ENCODE measurements at places on chromosomes 11 and 22. TPM values are rescaled to one million over a fixed set of nuclear protein-coding genes. Genes with fewer than 3 reads are reported as not detected.

- no peak for DNase-seq
Observed at GRCh38 chr11:109405671-109406070, 16.3 kb upstream of the C11orf87 start.

DNA sequence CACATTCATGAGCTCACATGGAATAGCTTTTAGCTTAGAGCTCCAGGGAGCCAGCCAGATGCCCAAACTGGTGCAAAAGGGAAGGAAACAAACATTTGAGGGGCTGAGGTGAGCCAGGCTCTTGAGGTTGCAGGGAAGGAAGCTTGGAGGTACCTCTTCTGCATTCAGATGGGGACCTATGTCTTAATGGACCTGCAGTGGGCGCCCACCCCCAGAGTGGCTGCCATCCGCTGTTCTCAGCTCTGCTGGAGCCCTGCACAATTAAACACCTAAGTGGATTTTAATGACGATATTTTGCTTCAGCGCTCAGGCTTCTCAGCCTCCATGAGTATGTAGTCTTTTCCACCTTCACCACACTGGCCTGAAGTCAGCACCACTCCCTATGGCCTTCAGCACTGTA is 100.8 kb downstream of the LDLRAD3 start:
- no peak for DNase-seq

- no peak for DNase-seq
Observed at GRCh38 chr11:96288915-96289314, 54.1 kb downstream of the MAML2 start.

Gene CHST1
- total RNA-seq: not detected

Gene TRIM49
- total RNA-seq: not detected

Gene CATSPERZ
- not detected for total RNA-seq

DNA sequence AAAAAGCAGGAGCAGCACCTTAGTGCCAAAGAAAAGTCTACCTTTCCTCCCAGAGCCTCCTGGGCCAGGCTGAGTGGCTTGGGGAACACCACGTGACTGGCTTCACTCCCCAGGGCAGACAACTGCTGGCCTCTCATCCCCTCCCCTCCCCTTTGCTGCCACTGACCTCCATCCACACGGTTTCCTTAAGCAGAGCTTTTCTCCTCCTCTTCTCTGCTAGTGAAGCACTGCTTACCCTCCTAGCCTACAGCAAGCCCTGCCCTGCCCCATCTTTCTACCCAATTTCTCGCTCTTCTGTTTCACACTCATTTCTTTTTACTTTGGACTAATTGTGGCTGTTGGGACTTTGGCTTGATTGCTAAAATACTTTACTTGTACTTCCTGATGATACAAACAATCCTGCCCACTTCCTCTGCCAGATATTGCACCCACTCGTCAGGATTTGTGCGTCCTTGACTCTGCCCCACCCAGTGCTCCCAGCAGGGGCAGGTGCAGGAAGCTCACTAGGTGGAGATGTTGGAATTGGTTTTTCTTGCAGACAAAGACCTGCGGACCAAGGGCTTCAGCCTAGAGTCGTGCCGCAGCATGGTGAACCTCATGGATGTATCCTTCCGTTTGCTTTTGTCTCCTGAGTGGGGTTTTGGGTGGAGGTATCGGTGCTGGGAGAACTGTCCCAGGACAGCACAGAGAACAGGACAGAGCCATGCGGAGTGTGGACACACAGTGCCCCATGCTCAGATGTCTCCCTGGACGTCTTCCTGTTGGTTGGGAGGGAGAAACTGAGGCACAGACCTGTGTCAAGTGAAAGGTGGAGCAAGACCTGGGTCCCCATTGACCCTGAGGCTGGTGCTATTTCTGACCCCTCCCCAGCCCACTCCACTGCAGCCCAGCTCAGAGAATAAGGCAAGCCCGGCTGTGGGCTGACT is 27.3 kb downstream of the CAPN1 start:
- DNase-seq: no peak

GRCh38 chr22:29780748-29781676 is 13.8 kb downstream of the UQCR10 start:
- DNase-seq: peak; percentile 93

Gene PC
- total RNA-seq: 5.4 TPM

Gene TSPO
- total RNA-seq: 827 TPM

- DNase-seq: no peak
Observed at GRCh38 chr11:112554586-112554985, 293.9 kb upstream of the PLET1 start.

DNA sequence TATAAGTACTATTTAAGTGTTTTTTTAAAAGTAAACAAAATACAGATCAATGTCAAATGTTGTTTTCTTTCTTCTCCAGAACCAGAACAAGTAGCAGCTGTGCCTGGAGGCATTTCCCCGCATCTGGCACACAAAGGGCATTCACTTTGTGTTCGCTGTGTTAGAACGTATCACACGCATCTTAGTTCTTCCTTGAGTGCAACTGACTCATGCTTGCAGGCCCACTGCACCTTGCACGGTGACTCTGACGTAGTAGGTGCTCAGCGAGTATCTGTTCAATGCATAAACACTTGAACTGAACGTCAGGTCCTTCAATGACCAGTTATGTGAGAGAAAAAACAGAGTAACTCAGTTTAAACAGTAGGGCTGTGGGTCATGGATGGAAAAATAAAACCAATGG is 3.5 kb downstream of the IFT27 start:
- DNase-seq: no peak

DNA sequence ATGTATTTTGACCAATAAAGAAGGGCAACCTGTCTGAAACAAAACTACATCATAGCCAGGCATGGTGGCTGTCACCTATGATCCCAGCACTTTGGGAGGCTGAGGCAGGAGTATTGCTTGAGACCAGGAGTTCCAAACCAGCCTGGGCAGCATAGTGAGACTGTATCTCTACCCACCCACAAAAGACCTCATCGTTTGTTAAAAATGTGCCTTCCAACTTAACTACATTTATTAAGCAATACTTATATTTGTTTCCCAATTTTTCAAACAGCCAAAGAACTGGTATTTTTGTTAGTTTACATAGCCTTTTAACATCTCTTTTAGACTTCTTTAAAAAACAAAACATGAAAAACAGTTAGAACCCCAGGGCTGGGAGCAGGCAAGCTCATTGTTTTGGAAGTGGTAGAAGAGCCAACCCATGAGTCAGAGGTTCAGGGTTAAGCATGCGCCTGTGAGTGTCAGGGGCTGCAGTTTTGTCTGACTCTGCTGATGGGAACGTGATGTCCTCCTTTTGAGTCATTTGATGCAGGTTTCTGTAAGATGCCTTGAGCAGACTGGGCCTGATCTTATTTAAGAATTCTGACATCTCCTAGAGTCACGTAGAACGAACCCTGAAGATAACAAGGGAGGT is 53.9 kb upstream of the CRTAM start:
- DNase-seq: peak; percentile 81

DNA sequence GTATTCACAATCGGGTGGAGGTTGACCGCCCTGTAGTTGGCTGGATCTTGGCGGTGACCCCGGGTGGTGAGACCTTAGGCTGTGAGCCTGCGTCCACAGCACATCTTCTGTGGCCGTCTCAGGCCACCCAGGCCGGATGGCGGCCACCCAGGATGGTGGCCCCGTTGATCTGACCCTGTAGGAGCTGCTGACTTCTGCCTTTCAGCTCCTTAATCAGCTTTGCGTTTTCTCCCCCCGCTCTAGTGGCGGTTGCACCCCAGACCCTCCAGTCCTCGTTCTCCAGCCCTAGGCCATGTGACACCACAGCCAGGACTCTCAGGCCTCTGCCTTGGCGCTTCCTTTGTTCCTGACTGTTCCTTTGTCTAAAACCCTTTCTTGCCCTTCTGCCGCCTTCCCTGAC is 244.0 kb downstream of the TBC1D22A start:
- no peak for DNase-seq
